ENCODE measurements at places on chromosomes 16 and 17.

- H3K4me3 ChIP-seq = peak overlapping the region; percentile 90
- peaks cover 36% of the 10 kb centered on the region for H3K27me3 ChIP-seq
- H3K4me1 ChIP-seq = peaks cover 31% of the 10 kb centered on the region
- no peaks in the 10 kb centered on the region for H3K36me3 ChIP-seq
- H3K27ac ChIP-seq = peak overlapping the region; percentile 84
- no peak for DNase-seq
These were observed 958 bp downstream of the CBX8 start for GRCh38 chr17:79795795-79796443.

DNA sequence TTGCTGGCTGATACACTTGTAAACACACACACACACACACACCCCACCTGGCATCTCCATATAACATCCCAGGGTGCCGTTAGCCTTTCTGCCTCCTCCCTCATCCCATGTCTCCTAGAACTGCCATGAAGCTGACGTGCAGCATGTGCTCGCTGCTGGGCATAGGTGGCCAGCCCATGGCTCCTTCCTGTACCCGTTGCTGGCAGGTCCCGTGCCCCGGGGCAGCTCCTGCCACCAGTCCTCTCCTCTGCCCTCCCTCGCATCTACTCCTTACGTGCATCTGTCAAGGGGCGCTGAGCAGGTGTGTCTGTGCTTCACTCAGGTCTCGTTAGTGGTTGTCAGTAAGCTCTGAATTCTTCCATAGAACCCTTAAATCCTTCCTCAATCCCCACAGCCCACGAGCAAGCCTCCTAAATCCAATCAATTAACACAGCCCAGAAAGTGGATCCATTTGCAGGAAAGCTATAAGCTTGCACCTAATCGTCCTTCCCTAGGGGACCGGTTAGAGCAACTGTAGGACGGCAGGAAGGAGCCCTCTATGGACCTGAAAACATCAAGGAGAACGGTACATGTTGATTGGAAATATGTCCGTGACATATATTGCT is 218.1 kb upstream of the FOXF1 start:
- peaks cover 5% of the 10 kb centered on the region for H3K4me1 ChIP-seq
- H3K27ac ChIP-seq = no peak overlapping the region

GRCh38 chr16:17414916-17415315 is 55.8 kb downstream of the XYLT1 start:
- H3K4me3 ChIP-seq = peak overlapping the region; percentile 86
- peak overlapping the region; percentile 97 for H3K27ac ChIP-seq
- H3K36me3 ChIP-seq = no peaks in the 10 kb centered on the region
- DNase-seq = no peak

DNA sequence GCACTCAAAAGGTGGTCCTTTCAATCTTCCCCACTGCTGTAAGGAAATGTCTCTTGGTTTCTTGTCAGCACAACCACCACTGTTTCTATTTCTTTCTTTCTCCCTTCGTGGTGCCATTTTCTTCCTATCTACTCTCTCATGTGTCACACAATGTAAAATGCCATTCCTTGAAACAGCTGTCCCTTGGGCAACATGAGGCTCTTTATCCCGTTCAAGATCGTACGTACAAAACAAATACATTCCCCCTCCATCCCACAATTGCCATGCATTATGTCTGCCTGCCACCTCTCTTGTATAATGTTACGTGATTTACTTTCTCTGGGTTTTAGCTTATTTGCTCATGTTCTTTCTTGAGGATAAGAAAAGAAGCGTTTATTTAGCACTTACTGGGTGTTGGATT is 410.6 kb downstream of the HS3ST4 start:
- no peaks in the 10 kb centered on the region for H3K36me3 ChIP-seq
- H3K4me1 ChIP-seq = no peaks in the 10 kb centered on the region
- H3K27me3 ChIP-seq = peaks cover 8% of the 10 kb centered on the region
- H3K4me3 ChIP-seq = no peak overlapping the region

GRCh38 chr17:59874376-59874775 is 18.4 kb downstream of the TUBD1 start:
- no peak overlapping the region for H3K4me3 ChIP-seq
- no peaks in the 10 kb centered on the region for H3K27me3 ChIP-seq
- DNase-seq = no peak
- H3K4me1 ChIP-seq = no peaks in the 10 kb centered on the region
- H3K36me3 ChIP-seq = peaks cover 15% of the 10 kb centered on the region

DNA sequence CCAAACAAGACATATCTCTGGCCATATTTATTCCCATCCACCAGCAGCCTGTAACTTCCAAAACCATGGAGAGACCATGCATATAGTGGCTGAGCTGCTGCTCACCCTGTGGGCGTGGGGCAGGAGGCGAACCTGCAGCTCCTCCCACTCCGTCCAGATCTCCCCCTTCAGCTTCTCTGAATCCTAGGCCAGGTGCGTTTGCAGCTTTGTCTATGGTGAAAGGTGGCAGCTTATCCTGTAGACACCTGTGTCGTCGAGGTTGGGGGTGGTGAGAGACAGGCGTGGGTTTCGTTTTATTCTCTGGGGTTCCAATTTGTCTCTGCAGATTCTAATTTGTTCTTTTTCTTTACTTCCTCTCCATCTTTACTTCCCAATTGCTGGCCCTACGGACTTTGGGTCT is 9.7 kb upstream of the ANKS4B start:
- no peaks in the 10 kb centered on the region for H3K36me3 ChIP-seq
- H3K4me3 ChIP-seq = no peak overlapping the region
- peaks cover 4% of the 10 kb centered on the region for H3K4me1 ChIP-seq
- peaks cover 62% of the 10 kb centered on the region for H3K27me3 ChIP-seq
- DNase-seq = no peak
- H3K27ac ChIP-seq = no peak overlapping the region

DNA sequence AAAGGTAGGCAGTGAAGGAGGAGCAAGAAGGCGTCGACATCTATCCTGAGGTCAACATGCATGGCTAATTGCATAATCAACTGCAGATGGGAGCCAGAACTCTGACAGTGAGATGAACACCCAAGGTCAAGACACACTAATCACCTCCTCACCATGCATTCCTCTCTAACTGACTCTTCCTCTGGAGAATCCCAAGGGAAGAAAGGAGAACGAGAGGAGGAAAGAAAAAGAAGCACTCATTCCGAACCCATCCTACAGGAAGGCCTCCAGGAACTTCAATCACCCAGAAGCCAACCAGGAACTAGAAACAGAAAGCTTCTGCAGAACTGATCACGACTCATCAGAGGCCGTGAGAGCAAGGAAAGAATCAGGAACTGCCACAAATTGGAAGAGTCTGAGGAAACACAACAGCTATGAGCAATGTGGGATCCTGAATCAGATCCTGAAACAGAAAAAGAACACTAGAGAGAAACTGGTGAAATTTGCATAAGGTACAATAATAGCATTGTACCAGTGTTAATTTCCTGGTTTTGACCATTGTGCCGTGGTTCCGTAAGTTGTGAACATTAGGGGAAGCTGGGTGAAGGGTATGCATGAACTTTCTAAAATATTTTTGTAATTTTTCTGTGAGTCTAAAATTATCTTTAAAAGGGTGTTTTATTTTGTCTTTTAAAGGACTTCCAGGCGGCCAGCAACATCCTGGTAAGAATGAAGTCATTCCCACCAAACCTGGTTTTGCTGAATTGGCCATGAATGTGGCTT is 10.0 kb upstream of the BEAN1 start:
- DNase-seq = no peak
- H3K4me3 ChIP-seq = no peak overlapping the region
- peaks cover 15% of the 10 kb centered on the region for H3K4me1 ChIP-seq
- no peaks in the 10 kb centered on the region for H3K36me3 ChIP-seq
- no peak overlapping the region for H3K27ac ChIP-seq

DNA sequence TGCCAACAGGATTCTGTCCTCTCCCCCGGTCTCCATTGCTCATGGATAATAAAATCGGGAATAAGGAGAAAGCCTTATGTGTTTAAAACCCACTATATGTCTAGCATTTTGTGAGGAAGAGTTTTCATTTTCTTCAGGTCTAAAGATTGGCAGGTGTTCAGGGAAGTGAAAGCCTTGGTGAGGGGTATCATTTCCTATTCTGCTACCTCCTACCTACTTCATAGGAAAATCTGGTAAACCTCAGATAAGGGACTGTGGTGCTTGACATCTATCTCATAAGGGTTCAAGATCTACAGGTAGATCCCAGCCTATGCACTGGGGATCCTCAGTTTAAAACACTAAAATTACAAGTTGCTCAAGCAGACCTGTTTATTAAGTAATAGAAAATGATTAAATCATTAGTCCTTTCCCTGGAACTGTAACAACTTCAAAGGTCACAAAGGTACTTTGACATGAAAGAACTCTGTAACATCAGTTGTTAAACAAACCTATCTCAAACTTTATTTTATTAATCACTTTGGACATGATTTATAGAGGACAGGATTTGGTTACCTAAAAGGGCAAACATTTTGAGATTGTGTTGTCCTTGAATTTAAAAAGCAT is 6.5 kb downstream of the MOSMO start:
- H3K27me3 ChIP-seq = no peaks in the 10 kb centered on the region
- H3K4me3 ChIP-seq = peak overlapping the region; percentile 5
- peak; percentile 36 for DNase-seq
- peak overlapping the region; percentile 58 for H3K27ac ChIP-seq
- H3K4me1 ChIP-seq = peaks cover 81% of the 10 kb centered on the region

DNA sequence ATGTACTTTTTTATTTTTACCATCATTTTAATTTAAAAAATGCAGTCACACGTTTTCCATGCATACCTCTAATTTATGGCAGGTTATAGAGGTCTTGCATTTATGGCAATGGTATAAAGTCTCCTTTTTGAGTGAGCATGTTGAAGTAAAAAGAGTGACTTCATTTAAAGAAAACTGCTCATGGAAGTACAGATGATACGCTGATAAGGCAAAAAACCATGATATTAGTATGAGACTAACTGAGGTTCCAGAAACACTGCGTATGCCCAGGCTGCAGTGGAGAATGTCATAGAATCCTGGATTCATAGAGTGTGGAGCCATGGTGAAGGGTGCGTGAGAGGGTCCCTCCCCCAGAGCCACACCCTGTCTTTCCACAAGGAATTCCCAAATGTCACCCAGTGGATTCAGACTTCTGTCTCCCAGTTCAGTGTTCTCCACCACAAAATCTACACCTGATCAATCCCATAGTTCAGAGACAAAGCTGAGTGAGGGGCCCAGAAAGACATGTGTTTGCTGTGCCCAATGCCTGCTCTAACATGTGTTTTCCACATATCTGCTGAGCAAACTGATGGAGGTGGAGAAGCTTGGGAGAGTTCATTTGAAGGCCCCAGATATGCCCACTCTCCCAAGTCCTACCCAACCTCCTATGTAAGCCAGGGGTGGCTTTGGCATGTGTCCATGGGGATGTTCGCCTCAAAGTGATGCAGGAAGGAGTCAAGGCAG is 69.4 kb downstream of the SLC6A2 start:
- no peaks in the 10 kb centered on the region for H3K4me1 ChIP-seq
- peaks cover 26% of the 10 kb centered on the region for H3K27me3 ChIP-seq
- H3K4me3 ChIP-seq = no peak overlapping the region
- no peak overlapping the region for H3K27ac ChIP-seq
- H3K36me3 ChIP-seq = no peaks in the 10 kb centered on the region
- DNase-seq = no peak

GRCh38 chr16:50209546-50210265 is 56.6 kb downstream of the TENT4B start:
- H3K4me3 ChIP-seq = no peak overlapping the region
- no peaks in the 10 kb centered on the region for H3K36me3 ChIP-seq
- no peaks in the 10 kb centered on the region for H3K27me3 ChIP-seq
- peak overlapping the region; percentile 53 for H3K27ac ChIP-seq

DNA sequence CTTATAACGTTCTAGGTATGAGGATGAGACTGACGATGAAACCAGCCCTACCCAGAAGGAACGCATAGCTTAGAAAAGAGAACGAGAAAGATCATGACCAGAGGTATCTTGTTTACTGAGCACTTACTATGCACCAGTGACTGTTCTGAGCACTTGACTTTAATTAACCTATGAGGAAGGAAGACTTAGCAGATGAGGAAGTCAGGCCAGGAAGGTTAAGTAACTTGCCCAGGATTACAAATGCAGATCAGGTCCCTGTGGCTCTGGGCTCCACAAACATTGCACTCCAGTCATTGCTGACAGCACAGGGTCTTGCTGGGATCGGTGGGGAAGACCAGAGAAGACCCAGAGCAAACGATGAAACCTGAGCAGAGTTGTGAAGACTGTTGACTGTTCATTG is 7.1 kb downstream of the KRT13 start:
- no peak for DNase-seq
- peaks cover 21% of the 10 kb centered on the region for H3K4me1 ChIP-seq
- H3K27ac ChIP-seq = no peak overlapping the region
- H3K4me3 ChIP-seq = no peak overlapping the region
- H3K27me3 ChIP-seq = peaks cover 10% of the 10 kb centered on the region
- no peaks in the 10 kb centered on the region for H3K36me3 ChIP-seq

GRCh38 chr16:3115561-3115960 is 3.2 kb downstream of the ZNF205 start:
- no peaks in the 10 kb centered on the region for H3K36me3 ChIP-seq
- no peak for DNase-seq
- no peak overlapping the region for H3K4me3 ChIP-seq
- H3K27me3 ChIP-seq = peaks cover 5% of the 10 kb centered on the region
- no peak overlapping the region for H3K27ac ChIP-seq

DNA sequence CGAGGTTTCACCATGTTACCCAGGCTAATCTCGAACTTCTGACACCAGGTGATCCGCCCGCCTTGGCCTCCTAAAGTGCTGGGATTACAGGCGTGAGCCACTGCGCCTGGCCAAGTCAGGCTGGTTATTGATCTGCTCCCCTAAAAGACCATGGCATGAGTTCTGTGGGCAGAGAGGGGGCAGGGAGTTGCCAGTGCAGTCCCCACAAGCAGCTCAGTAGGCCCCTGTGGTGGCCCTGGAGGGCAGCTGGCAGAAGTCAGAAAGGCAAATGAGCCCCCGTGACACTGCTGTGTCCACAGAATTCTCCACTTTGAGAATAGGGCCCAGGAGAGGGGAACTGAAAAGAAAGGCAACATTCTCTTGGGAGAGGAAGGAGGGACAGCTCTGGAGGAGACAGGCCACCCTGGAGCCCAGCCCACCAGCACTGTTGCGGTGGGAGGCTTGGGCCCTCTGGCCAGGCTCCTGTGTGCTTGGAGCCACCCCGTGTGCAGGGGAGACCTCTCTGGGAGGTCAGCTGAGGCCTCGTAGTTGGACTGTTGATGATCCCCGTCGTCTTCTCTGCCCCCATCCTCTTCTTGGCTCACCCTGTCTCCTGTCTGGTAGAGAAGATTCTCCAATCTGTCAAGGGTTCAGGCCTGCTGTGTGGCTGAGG is 2.1 kb upstream of the AMDHD2 start:
- no peaks in the 10 kb centered on the region for H3K27me3 ChIP-seq
- peaks cover 72% of the 10 kb centered on the region for H3K4me1 ChIP-seq
- H3K36me3 ChIP-seq = no peaks in the 10 kb centered on the region
- no peak overlapping the region for H3K4me3 ChIP-seq
- H3K27ac ChIP-seq = peak overlapping the region; percentile 98
